ENCODE measurements at places on chromosomes 3 and 15.

DNA sequence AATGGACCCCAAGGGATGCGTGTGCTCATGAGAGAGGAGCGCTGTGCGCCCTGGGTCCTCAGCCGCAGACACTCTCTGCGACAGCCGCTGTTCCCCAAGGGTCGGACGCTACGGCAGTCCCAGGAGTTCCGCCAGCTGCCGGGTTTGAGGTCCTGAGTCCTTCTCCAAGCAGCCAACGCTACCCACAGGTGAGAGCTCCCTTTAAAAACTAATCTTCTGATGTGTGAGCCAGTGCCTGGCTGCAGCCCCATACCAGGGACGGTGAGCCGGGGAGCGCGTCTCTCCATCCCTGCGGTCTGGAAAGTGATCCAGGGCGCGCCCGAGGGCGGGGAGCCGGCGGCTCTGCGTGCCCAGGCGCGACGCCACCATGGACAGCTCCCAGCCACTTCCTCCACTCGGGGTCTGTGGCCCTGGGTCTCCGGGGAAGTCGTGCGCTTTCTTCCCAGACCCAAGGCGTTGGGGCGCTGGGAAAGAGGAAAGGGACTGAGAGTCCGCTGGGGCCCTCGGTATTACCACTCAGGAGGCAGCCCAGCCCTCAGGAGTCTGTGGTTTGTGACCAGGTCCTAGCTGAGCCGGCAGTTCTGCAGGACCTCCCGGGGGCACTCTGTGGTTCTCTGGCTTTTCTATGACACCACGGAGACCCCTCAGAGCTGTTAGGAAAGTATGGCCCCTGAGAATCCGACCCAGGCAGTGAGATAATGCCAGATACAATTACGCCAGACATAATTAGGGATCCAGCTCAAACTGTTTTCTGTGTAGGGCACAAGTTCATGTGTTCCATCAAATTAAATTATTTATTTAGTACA lies 1.4 kb downstream of the CEMIP start:
- no peak for DNase-seq
- H3K27me3 ChIP-seq, result no peaks in the 10 kb centered on the region
- no peaks in the 10 kb centered on the region for H3K36me3 ChIP-seq
- no peak overlapping the region for H3K27ac ChIP-seq
- H3K4me1 ChIP-seq, result peaks cover 4% of the 10 kb centered on the region

GRCh38 chr3:142363936-142364467 lies 83.8 kb downstream of the XRN1 start:
- no peaks in the 10 kb centered on the region for H3K27me3 ChIP-seq
- DNase-seq, result no peak
- no peaks in the 10 kb centered on the region for H3K4me1 ChIP-seq
- no peaks in the 10 kb centered on the region for H3K36me3 ChIP-seq

DNA sequence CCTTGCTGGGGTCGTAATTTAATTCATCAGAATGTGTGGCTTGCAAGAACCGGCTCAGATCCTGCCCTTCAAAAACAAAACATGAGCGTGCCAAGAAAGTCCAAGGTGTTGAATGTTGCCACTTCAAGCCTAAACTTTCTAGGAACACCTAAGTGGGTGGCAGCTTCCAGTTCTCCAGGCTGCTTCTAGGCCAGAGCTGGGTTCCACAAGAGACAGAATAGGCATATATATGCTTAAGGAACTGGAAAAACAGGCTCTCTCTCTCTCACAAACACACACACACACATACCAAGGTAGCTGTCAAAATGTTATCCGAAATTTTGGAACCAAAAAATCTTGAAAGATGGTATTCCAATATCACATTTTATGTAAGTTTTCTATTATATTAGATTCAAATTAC lies 890 bp upstream of the ADIPOQ start:
- no peak overlapping the region for H3K27ac ChIP-seq
- no peaks in the 10 kb centered on the region for H3K36me3 ChIP-seq
- DNase-seq, result no peak
- no peak overlapping the region for H3K4me3 ChIP-seq

DNA sequence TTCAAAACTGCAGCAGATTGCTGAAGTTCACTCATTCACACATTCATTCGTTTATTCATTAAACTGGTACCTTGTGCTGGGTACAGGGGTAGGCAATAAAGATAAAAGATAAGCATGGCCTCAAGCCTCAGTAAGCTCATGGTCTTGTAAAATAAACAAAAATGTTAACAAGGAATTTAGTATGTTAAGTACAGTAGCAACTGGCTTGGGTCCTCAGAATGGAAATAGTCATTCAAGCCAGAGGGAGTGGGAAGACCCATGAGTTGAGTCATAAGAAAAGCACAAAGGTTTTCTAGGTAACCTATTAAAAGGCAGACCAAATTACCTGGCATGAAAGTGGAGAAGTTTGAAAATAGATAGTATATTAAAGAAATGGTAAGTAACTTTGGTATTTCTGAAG lies 163.3 kb downstream of the CDIN1 start:
- H3K36me3 ChIP-seq, result no peaks in the 10 kb centered on the region
- H3K27me3 ChIP-seq, result no peaks in the 10 kb centered on the region
- DNase-seq, result no peak
- no peak overlapping the region for H3K27ac ChIP-seq
- no peaks in the 10 kb centered on the region for H3K4me1 ChIP-seq

DNA sequence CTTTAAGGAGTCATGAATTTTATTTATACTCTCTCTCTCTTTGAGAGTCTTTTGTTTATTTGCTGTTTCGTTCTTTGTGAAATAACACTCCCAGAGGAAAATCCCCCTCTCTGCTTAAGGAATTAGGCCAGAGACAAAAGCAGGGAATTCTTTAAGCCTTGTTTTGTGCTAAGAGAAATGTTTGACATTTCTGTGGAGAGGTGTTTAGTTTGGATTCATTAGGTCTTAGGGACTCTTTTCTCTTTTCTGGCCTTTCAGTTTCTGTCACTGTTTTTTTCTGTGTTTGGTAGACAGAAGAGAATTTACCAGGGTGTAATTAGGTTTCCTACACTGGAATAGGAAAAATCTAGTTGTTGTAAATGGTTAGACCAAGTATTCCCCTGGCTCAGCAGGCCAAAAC lies 241.8 kb upstream of the NR2F2 start:
- H3K36me3 ChIP-seq, result no peaks in the 10 kb centered on the region
- no peaks in the 10 kb centered on the region for H3K27me3 ChIP-seq
- no peak overlapping the region for H3K27ac ChIP-seq
- no peak for DNase-seq

DNA sequence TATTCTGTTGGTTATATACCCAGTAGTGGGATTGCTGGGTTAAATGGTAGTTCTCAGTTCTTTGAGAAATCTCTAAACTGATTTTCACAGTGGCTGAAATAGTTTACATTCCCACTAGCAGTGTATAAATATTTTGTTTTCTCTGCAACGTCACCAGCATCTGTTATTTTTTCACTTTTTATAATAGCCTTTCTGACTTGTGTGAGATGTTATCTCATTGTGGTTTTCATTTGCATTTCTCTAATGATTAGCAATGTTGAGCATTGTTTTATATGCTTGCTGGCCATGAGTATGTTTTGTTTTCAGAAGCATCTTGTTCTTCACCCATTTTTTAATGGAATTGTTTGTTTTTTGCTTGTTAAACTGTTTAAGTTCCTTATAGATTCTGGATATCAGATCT lies 612.7 kb upstream of the SGO1 start:
- H3K27ac ChIP-seq, result no peak overlapping the region
- H3K36me3 ChIP-seq, result no peaks in the 10 kb centered on the region
- no peak overlapping the region for H3K4me3 ChIP-seq
- H3K27me3 ChIP-seq, result no peaks in the 10 kb centered on the region
- H3K4me1 ChIP-seq, result no peaks in the 10 kb centered on the region
- no peak for DNase-seq

DNA sequence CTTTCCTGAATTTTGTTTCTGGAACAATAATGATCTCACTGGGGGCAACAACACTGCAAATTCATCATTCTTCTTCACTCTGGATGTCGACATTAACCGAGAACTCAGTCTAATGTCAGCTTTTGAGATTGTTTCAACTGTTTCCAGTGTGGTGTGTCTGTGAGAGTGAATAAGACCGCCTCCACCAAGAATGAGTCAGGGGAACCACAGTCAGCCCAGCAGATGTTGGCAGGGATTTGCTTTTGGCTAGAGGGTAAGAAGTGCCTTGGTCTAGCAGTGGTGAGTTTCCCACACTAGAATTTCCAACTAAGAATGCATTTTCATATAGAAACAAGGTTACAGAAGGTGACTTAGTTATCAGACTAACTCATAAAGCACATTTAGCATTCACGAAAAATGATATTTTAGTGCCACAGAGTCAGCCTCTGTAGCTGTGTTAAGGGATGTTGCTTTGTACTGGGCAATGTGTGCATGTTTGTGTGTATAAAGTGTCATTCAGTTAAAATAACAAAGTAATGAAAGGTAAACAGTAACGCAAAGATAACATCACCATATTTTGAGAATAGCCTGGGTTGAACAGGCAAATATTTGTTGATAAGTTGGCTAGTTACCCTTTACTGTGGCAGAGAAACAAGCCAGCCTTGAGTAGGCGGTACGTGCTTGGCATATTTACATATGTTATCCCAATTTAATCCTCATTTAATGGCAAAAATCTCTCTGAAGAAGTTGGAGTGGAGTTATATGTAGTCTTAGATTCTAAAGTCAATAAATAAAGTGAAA lies 33.8 kb downstream of the DRD3 start:
- H3K27me3 ChIP-seq, result no peaks in the 10 kb centered on the region
- H3K36me3 ChIP-seq, result no peaks in the 10 kb centered on the region
- no peak for DNase-seq
- no peak overlapping the region for H3K4me3 ChIP-seq
- H3K27ac ChIP-seq, result no peak overlapping the region
- peaks cover 3% of the 10 kb centered on the region for H3K4me1 ChIP-seq

DNA sequence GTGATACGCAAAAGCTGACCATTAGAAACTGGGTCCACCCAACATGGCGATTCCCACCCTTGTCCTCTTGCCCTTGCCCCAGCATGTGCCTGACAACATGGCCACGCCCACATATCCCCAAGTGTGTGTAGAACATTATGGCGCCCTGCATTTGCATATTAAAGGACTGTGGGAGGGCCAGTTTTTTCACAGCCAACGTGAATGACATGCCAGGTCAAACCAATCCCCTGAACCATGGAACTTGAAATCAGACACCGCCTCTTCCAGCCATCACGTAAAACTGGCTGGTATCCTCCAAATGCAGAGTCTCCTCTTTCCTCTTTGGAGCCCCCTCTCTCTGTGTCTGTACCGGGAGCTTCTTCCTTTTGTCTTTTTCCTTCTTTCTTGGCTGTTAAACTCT lies 156.7 kb upstream of the EPHA6 start:
- H3K36me3 ChIP-seq, result no peaks in the 10 kb centered on the region
- DNase-seq, result no peak
- no peaks in the 10 kb centered on the region for H3K4me1 ChIP-seq
- H3K27ac ChIP-seq, result no peak overlapping the region

- no peaks in the 10 kb centered on the region for H3K27me3 ChIP-seq
- no peak overlapping the region for H3K27ac ChIP-seq
- H3K36me3 ChIP-seq, result no peaks in the 10 kb centered on the region
Measured at GRCh38 chr15:70385052-70385451, 287.3 kb upstream of the TLE3 start.

DNA sequence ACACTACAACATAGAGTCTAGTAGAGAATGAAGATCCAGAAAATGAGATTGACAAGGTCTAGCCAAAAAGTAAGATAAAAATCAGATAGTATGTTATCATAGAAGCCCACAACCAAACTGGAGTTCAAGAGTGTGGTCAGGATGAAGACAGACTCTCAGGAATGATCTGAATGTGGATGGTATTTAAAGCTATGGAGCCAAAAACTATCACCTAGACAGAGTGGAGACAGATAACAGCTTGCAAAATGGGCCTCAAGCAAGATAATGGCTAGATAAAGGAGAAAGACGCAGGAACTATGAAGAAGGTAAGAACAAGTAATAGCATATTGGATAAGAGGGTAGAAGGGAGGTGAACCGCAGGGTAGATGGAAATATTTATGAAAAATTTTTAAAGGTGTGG lies 35.4 kb downstream of the ZMAT3 start:
- H3K4me3 ChIP-seq, result no peak overlapping the region
- H3K36me3 ChIP-seq, result no peaks in the 10 kb centered on the region
- no peak overlapping the region for H3K27ac ChIP-seq
- no peaks in the 10 kb centered on the region for H3K27me3 ChIP-seq

DNA sequence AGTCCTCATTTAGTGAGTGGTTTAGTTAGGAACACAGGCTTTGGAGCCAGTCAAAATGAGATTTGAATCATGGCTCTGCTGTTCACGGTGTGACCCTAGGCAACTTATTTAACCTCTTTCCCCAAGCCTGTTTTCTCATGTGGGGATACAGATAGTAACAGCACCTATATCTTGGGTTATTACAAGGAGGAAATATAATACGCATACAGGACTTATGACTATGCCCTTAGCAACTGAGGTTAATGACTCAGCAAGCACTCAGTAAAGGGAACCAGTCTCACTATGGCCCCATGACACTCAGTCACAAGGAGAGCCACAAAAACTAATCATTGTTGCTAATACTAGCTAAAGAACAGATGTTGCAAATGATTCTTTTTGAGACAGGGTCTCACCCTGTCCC lies 45.9 kb downstream of the SUMF1 start:
- H3K27ac ChIP-seq, result no peak overlapping the region
- no peak for DNase-seq
- H3K4me3 ChIP-seq, result no peak overlapping the region
- H3K36me3 ChIP-seq, result no peaks in the 10 kb centered on the region
- no peaks in the 10 kb centered on the region for H3K27me3 ChIP-seq
- H3K4me1 ChIP-seq, result no peaks in the 10 kb centered on the region

- no peak for DNase-seq
- H3K36me3 ChIP-seq, result no peaks in the 10 kb centered on the region
- no peak overlapping the region for H3K4me3 ChIP-seq
- H3K27ac ChIP-seq, result no peak overlapping the region
- no peaks in the 10 kb centered on the region for H3K27me3 ChIP-seq
Measured at GRCh38 chr15:41932511-41933289, 38.8 kb upstream of the SPTBN5 start.

- no peaks in the 10 kb centered on the region for H3K36me3 ChIP-seq
- H3K4me1 ChIP-seq, result no peaks in the 10 kb centered on the region
- no peak overlapping the region for H3K4me3 ChIP-seq
- H3K27me3 ChIP-seq, result peaks cover 28% of the 10 kb centered on the region
- no peak for DNase-seq
Measured at GRCh38 chr3:99344216-99344615, 294.2 kb upstream of the COL8A1 start.

DNA sequence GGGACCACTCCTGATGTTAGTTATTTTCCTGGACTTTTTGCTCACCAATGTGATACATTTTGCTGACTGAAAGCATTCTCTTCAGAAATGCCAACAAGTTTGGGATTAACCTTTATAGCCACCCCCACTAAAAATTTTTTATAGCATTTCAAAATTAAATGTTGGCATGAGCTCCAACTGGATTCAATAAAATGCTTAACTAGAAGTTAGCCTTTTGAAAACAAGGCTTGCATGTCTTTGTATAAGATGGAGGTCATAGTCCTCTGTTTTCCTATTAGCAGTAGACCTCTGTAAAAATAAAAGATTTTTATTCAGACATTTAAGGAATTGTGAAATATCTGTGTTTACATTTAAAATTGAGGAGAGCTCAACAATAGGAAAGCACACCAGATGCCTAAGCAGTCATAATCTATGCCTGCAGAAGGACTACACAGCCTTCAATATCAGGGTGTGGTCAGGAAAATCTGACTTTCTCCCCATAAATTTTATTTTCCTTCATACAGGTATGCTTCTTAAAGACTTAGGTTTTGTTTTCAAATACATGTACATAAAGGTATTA lies 87.2 kb downstream of the DNAJC13 start:
- no peak for DNase-seq
- H3K4me1 ChIP-seq, result no peaks in the 10 kb centered on the region
- no peaks in the 10 kb centered on the region for H3K27me3 ChIP-seq
- peaks cover 6% of the 10 kb centered on the region for H3K36me3 ChIP-seq
- no peak overlapping the region for H3K27ac ChIP-seq

- no peaks in the 10 kb centered on the region for H3K4me1 ChIP-seq
- no peaks in the 10 kb centered on the region for H3K27me3 ChIP-seq
- no peak overlapping the region for H3K27ac ChIP-seq
Measured at GRCh38 chr3:141392897-141393734, 24.8 kb downstream of the ZBTB38 start.
